ENCODE measurements at places on chromosomes 16 and 17.

- no peak for DNase-seq
These were observed 53.1 kb upstream of the ATP2A3 start for GRCh38 chr17:4017377-4017776.

GRCh38 chr16:11640987-11641817 lies 27.1 kb upstream of the SNN start:
- DNase-seq = no peak

DNA sequence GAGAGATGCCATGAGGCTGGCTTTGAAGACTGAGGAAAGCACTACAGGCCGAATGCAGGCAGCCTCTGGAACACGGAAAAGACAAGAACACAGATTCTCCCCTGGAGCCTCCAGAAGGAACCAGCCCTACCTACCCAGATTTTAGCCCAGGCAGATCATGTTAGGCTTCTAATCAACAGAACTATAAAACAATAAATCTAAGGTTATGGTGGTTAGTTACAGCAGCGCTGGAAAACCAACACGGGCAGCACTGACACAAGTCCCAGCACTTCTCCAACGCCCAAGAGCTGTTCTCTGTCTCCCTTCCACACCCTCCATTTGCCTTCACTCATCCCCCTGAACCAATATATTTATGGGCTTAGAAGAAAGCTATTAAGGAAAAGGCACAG lies 7.5 kb downstream of the ANKRD11 start:
- DNase-seq = no peak

GRCh38 chr16:49859125-49859811 lies 3.4 kb upstream of the ZNF423 start:
- no peak for DNase-seq

DNA sequence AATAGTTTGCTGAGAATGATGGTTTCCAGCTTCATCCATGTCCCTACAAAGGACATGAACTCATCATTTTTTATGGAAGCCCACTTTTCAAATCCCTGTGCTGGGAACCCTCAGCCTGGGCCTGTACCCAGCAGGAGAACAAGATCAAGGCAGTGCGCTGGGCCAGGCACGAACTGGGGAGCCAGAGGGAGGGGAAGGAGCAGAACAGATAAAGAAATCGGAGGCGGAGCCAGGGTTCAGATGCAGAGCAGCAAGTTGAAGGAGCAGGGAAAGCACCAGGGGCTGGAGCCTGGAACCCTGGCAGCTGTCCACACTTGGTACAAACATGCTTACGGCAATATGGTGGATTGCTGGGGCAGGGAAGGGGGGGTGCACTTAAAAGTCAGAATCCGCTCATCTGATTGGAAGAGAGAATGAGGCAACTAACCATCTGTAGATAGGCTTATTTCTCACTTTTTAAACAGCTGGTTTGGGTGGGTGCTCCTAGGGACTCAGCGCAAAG lies 107.5 kb downstream of the NOG start:
- no peak for DNase-seq

DNA sequence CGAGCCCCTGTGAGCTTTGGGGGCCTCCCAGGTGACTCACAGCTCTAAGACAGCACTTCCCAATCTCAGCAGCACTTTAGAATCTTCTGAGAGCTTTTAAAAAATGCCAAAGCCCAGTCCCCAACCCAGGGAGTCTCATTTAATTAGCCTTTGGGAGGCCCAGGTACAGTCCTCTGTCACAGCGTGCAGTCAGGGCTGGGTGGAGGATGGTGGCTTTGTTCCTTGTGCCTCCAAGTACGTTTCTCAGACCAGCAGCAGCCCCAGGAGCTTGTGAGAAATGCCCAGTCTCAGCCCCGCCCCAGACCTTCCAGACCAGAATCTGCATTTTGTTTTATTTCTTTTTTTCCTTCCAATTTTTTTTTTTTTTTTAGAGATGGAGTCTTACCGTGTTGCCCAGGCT lies 27.4 kb upstream of the CMIP start:
- no peak for DNase-seq

DNA sequence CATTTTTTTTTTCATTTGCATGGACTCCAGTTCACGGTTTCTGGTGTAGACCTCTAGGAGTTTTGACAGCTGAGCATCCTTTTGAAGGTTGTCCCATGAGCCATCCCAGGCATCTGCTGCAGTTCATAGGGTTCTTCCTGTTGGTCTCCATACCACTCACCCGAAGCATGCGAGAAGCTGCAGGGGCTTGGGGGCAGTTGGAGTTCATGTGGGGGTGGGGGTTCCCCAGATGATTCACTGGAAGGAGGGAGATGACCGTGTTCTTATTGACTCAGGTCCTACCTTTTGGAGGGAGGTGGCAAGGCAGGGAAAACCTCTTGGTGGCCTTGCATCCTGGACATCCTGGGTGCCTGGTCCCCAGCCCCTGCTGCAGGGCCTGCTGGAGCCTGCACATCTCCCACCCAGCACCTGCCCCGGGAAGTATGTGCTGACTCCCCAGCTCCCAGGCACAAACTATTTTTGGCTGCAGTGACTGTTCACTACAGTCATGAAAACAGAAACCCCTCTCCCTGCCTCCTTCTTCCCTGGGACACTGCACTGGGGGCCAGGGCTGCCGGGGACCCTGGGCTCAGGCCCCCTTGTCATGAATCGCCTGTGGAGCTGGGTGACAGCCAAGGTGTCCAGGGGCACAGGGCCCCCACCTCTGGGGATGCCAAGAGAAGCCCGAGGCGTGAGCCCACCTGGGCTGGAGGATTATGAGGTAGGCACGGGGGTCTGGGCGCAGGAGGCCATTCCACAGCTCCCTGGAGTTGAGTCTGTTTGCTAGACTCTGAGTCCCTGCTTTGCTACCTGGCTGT lies 64.9 kb upstream of the LGALS9 start:
- no peak for DNase-seq

DNA sequence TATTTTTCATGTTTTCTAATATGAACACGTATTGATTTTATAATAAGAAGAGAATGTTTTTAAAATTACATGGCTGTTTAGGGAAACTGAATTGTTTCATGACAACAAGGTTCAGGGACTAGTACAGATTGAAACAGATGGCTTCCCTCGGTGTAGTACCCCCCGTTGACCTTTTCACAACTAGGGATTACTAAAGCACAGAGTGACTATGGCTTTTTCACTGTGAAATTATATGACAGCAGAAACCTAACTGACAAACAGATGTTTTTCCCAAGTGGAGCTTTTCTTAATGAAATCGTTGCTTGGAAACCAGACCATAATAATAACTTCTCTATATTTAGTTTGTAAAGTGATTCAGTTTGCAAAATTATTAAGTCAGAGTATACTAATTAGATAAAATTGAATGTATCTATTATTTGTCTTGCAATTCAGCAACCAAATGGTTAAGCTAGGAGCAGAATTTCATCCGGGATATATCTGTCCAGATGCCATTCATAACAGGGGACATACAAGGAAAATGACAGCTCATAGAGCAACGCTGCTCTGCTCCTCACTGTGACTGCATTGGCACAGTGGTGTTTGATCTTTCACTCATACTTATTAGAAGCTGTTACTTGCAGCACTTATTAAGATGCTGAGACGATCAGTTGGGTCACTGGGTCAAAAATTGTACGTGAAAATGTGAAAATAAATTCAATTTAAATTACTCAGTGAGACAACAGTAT lies 111.7 kb downstream of the TANGO6 start:
- DNase-seq = no peak

DNA sequence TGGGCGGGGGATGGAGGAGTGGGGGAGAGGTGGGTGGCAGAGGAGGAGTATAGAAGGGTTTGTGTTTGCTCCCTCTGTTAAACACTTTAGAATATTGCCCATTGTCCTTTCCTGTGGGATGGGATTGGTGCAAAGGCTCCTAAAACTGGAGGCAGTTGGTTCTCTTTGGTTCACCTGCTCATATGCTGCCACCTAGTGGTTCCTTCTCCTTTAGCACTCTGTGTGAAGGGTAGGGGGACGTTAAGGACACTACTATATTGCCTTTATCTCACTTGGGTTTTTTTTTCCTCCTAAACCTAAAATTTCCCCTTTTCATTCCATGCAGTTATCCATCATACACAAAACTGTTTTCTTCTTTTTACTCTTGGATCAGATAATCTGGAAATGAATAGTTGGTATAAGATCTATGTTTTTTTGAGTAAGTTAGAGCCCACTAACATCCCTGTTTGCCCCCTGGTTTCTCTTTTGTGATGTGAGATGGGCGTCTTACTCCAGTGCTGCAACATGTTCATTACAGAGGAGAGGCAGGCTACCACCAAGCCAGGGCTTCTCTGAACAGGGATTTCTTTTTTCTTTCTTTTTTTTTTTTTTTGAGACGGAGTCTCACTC lies 23.8 kb downstream of the SNX11 start:
- peak; percentile 35 for DNase-seq

- DNase-seq = no peak
These were observed 849.1 kb upstream of the RBFOX1 start for GRCh38 chr16:6483469-6484033.

- no peak for DNase-seq
These were observed 13.9 kb upstream of the TMC7 start for GRCh38 chr16:18969855-18970240.

- DNase-seq = no peak
These were observed 118.4 kb upstream of the IRX5 start for GRCh38 chr16:54812229-54812628.

DNA sequence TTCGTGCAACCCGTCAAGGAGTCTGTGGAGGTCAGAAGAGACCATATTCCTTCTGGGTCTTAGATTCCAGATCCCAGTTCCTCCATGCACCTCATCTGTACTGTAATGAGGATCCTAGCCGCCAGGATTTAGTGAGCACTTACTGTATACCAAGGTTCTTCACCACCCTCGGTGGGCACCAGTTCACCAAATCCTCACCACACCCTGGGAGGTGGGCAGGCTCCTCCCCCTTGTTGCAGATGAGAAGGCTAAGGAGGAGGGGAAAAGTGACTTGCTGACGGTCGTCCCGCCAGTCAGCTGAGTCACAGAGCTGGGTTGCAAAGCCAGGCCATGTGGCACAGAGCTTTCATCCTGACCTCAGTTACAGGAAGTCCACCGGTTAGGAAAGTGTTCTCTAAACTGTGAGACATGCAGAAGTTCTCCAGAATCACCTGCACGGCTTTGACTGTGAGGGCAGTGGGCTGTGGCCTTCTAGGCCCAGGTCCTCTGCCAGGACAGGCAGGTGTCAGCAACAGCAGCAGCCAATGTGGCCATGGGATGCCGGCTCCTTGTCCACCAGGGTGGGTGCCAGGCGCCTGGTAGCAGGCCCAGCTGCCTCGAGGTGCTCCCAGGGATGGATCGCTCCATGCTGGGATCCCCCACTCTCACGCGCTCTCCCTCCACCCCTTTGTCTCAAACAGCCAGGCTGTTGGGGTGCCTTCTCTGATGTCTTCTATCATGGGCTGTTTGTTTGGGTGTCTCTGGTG lies 240.3 kb upstream of the GSE1 start:
- no peak for DNase-seq

GRCh38 chr16:66473654-66474519 lies 46.8 kb downstream of the BEAN1 start:
- DNase-seq = no peak

- no peak for DNase-seq
These were observed 3.0 kb upstream of the TBX2 start for GRCh38 chr17:61396586-61397085.

DNA sequence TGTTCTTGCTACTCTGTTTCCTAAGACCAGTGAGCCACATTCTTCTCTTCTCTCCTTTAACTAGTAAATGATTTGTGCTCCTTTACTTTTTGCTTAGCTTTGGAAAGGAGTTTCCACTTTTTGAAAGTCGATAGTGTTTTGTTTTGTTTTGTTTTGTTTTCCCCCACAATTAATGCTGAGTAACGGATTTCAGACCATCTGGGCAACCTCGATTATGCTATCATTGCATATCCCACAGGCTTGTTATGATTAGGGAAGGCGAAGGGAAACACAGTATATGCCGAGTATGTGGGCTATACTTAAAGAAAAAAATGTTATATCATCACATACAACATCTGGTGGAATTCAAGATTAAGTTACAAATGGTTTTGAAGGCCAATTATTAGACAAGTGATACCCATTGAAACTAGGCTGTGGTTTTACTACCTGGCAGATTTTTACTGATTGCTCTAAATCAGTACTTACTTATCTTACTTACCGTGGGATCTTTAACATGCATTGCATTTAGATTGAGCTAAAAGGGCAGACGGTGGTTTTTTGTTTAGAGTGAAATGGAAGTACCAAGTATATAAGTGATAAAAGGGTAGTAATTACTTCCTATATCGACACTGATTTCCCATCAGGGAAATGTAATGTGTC lies 361.3 kb upstream of the SOX9 start:
- no peak for DNase-seq

DNA sequence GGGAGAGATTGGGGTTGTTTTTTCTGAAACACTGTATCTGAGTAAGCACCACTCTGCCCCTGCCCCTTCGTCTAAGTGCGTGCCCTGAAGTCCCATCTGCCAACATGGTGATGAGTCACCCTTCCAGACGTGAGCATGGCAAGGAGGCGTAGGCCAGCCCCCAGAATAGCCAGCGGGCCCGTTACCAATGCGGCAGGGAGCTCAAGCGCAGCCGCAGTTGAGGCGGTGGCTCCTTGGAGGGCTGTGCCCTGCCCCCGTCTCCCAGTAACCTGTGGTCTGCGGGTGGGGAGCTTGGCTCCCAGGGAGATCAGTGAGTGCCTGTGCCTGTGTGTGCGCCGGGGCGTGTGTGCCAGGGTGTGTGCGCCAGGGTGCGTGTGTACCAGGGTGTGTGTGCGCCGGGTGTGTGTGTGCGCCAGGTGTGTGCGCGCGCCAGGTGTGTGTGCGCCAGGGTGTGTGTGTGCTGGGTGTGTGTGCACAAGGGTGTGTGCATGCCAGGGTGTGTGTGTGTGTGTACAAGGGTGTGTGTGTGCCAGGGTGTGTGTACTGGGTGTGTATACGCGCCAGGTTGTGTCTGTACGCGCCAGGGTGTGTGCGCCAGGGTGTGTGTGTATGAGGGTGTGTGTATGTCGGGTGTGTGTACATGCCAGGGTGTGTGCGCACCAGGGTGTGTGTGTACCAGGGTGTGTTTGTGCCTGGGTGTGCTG lies 98.6 kb upstream of the CHMP6 start:
- peak; percentile 60 for DNase-seq

DNA sequence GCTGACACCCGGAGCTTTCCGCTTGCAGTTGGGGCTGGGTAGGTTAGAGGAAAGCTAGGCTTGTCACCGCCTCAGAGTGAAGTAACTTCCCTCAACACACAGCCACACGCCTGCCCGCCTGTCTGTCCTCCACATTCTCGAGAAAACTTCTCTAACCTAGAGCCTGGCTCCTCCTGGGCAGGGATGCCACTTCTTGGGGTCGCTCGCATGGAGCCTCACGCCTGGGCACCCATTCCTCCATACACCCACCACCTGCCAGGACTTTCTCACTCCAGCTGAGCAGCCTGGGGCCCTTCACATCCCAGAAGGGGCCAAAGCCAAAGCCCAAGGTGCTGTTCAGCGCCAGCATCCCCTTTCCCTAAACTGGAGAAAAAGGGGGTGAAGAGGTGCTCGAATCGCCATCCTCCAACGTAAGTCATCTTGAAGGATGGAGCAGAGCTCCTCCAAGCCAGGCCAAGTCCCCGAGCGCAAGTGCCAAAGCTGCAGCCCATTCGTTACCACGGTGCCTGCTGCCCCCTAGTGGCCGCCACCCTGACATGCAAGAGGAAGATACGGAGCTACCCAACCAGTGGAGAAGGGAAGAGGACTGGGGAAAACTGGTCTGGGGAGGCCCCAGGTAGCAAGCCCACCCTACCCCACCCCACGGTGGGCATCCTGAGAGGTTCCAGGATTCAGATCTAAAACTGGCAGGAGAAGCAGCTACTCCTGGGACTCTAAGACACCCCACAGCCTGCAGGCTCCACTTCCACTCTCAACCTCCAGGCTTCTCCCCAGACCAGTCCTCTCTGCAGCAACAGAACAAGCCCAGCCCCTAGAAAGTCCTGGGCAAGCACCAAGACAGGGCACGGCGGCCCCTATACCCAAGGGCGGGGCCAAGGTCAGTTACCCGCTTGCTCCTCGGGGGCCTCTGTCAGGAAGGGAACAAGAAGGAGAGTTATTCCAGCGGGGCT lies 63.1 kb downstream of the MYO18A start:
- peak; percentile 68 for DNase-seq

Data from effector memory CD4-positive, alpha-beta T cell (primary cell).